ENCODE measurements at places on chromosomes 6 and 20. TPM values are rescaled to one million over a fixed set of nuclear protein-coding genes. Genes with fewer than 3 reads are reported as not detected.

The TLDC2 gene
- not detected for total RNA-seq

The SLC32A1 gene
- not detected for total RNA-seq

The PRICKLE4 gene
- total RNA-seq, result not detected

The PAX1 gene
- total RNA-seq, result not detected

The PDE7B gene
- 1.8 TPM for total RNA-seq

The NRN1 gene
- 44.1 TPM for total RNA-seq

DNA sequence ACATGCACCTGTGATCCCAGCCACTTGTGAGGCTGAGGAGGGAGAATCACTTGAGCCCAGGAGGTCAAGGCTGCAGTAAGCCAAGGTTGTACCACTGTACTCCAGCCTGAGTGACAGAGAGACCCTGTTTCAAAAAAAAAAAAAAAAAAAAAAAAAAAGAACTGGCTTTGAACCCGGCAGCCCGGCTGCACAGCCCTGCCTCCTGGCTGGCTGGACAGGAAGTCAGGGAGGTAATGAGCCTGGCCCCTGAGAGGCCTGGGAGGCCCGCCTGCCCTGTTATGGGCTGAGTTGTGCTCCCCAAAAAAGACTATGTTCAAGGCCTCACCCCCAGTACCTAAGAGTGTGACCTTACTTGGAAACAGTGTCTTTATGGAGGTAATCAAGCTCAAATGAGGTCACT lies 65.6 kb downstream of the ABHD12 start:
- no peak for DNase-seq

DNA sequence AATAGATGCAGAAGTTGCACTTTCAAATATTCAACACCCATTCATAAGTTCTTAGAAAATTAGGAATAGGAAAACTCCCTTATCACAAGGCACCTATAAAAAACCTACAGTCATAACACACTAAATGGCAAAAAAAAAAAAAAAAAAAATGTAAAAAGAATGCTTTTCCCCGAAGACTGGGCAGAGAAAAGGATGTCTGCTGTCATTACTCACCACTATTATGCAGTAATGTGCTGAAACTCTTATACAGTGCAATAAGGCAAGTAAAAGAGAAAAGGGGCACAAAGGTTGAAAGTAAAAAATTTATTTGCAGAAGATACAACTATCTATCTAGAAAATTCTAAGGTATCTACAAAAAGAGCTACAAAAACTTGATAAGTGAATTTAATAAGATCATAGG lies 607.8 kb upstream of the ARID1B start:
- no peak for DNase-seq

DNA sequence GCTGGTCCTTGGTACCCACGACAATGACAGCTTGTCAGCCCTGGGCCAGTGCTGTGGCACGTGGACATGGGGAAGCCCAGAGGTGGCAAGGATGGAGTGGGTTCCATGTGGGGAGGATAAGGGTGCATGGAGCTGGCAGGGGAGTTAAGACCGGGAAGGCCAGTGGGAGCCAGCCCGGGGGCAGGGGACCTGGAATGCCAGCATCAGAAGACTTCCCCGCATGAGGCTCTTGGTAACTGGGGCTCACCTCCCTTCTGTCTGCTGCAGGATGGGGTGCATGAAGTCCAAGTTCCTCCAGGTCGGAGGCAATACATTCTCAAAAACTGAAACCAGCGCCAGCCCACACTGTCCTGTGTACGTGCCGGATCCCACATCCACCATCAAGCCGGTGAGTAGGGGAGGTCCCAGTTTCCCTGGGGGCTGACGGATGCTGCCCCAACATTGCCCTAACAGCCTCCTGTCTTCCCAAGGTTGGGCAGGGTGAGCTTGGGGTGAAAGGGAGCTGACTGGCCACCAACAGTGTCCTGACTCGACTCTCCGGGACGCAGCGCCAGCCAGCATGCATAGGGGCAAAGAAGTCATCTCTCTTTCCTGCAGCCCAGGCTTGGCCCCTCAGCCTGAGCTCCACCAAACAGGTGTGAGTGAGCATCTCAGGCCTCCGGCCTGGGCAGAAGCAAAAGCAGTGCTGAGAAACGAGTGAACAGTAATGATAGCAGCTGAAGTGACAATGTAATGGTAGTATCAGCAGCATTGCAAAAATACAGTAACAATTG lies 19.5 kb downstream of the HCK start:
- no peak for DNase-seq

DNA sequence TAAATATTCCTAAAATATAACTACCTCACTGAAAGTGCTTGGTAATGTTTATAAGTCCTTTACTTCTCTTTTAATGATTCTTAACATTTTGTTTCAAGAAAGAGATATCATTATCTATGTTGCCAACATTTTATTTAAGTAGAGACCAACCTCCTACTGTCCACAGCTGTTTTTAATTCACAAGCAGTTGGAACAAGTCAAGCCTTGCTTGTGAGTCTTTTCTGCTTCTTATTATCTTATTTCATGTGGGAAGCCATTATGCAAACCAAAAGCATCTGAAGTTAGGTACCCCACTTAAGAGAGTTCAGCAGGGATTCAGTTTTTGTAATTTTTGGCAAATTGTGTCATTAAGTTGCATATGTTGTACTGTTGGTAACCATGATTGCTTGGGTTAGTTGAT lies 1714.5 kb downstream of the GRIK2 start:
- DNase-seq, result no peak

GRCh38 chr20:50682065-50682464 lies 9.3 kb downstream of the RIPOR3 start:
- no peak for DNase-seq
